Cardiac septum (tissue), 1 donor: ENCODE measurements at places on chromosomes 11 and 22. TPM values are rescaled to one million over a fixed set of nuclear protein-coding genes. Genes with fewer than 3 reads are reported as not detected.

The ADM2 gene
- total RNA-seq: 0.13 TPM

DNA sequence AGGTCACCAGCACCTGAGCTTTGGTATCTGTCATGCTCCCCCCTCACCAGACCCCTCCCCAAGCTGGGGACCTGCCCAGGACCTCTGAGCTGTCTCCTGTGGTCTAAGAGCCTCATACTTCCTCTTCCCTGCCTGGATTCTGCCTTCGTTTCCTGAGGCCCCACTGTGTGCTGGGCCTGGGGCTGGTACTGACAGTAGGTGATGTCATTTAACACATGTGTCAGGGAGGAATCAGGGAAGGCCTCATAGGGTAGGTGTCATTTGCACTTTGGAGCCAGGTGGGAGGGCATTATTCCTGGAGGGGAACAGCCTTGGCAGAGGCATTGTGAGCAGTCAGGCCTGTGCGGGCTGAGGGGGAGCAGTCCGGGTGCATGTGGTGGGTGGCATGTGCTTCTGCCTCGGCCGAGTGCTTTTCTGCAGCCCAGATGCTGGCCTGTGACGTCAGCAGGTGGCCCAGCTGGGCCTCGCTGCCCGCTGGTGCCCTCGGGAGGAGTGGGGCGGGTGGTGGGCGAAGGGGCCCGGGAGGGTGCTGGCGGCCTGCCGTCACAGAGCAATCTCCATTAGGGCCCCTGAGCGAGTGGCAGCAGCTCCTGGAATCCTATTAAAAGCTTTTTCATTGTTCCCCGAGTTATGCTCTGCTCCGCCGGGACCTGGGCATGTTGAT is 9.1 kb downstream of the FLRT1 start:
- no peak for DNase-seq

GRCh38 chr11:20156876-20157613 is 3.2 kb downstream of the DBX1 start:
- no peak for DNase-seq

- no peak for DNase-seq
These were observed 21.3 kb downstream of the ST14 start for GRCh38 chr11:130180896-130181294.

The CDC42EP2 gene
- total RNA-seq: 3.6 TPM

DNA sequence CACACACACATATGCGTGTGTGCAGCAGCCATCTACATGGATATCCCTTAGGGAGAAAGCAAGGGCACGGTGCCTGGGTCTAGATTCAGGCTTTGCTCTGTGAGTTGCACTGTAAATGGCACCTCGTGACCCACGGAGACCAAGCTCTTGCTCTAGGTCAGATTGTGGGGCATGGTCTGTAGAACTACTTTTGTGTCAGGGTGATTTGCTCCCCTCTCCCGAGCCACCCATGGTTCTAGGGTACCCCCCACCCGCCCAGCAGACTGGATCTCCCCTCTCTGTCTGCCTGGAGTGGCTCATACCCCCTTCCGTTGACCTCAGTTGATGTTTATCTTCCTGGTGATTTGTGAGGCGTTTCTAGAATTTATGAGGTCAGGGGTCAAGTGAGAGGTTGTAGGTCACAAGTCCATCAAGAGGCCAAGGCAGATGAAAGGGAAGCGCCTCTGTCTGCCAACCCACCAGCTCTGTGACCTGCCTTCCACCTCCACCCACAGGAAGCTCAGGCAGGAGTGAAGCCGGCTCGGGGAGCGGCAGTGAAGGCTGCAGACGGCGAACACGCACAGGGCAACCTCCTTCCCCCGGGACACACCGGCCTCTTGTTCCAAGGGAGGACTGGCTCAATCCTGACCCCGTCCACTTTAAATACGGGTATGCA is 76.2 kb upstream of the TTLL12 start:
- DNase-seq: no peak
